Epithelial cell of proximal tubule (primary cell): ENCODE measurements at places on chromosomes 4 and X.

DNA sequence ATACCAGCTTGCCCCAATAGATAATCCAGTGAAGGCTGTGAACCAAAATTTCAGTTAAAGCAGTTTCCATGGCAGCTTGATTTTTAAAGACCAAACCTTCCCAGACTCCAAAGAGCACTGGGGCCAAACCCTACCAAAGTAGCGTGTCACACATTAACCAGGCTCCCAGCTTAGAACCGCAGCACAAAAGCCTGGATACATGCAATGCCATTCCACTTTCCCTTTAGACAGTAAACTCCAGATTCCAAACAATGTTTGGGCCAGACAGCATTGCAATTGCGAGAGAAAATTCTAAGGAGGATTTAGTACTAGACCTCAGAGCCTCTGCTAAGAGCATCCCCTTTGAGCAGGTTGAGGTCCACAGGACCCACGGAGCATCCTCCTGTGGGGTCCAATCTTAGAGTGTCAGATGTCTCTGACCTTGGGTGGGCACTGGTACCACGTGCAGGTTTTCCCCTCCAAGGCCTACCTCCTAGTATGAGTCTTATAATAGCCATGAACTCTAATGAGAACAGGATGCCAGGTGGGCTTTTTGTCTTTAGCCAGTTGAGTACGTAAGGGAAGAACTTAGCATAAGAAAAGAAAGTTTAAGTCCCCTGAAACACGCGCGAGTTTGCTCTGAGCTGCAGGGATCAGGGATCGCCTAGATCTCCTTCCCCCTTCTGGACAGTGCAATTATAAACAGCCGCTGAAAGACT lies 38.8 kb downstream of the MGARP start:
- DNase-seq: peak; percentile 42

GRCh38 chrX:111519215-111519614 lies 7.8 kb downstream of the SERTM2 start:
- no peak for DNase-seq

- no peak for DNase-seq
These were observed 57.5 kb upstream of the SMIM10 start for GRCh38 chrX:134933248-134933647.

- no peak for DNase-seq
These were observed 28.6 kb downstream of the BEX3 start for GRCh38 chrX:103405009-103405333.

DNA sequence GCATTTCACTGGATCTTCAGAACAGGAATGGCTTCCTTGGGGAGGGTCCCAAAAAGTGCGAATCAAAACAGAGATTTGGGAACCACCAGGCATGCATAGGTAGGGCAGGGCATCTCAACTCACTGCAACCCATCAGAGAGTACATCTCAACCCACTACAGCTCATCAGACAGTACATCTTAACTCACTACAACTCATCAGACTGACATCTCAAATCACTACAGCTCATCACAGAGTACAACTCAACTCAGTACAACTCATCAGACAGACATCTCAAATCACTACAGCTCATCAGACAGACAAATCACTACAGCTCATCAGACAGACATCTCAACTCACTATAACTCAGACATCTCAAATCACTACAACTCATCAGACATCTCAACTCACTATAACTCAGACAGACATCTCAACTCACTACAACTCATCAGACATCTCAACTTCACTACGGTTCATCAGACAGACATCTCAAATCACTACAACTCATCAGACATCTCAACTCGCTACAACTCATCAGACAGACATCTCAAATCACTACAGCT lies 47.5 kb upstream of the CLDN34 start:
- no peak for DNase-seq

GRCh38 chr4:124861761-124862160 lies 149.2 kb upstream of the ANKRD50 start:
- DNase-seq: no peak

DNA sequence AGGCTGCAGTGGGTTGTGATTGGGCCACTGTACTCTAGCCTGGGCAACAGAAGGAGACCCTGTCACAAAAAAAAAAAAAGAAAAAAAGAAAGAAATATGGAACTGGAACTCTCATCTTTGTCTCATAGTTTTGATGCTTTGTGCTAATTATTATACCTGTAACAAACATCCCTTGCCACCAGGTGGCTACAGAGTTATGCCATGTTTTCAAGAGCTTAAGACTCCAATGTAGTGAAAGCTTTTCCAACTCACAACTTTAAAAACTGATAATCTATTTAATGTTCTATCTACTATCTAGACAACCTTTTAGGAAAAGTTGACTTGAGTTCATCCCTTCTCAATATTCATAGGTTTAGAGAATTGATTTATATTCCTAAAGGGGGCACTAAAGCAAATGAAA lies 42.4 kb downstream of the HTR2C start:
- no peak for DNase-seq

GRCh38 chr4:130233377-130234047 lies 1137.6 kb downstream of the C4orf33 start:
- no peak for DNase-seq

- DNase-seq: peak; percentile 20
These were observed at the start of gene KLB for GRCh38 chr4:39406763-39407583. KLB (plus strand) TSS chr4:39406930; CDS start chr4:39406950, 20 bp downstream.

- DNase-seq: no peak
These were observed 43.9 kb upstream of the GC start for GRCh38 chr4:71827826-71828225.

DNA sequence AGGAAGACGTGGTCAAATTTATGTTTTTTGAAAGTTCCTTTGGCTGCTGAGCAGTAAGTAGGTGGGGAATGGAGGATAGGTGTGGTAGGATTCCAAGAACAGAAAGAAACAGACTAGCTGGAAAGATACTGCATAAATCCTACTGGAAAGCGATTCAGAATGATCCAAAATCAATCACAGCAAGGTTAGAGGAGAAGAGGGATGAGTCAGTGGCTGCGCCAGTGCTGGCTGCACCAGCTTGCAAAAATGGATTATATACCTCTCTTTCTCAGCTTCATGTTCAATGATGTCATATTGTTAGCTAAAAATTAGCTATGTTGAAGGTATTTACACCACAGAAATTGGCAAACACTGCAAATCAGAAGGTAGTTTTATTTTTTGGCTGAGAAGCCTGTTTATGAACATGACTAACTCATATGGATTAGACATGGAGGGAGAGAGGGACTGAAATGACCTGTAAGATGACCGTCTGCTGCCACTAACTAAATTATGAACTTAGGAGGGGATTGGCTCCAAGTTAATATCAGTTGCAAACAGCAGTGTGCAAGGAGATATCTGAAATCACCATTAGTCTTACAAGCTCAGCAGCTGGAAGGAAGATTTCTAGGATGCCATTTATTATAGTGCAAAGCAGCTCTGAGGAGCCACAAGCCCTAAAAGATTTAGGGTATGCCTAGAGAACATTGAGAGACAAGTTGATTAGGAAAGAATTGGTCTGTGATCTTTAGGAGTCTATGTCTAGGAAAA lies 405.3 kb downstream of the MID1IP1 start:
- DNase-seq: no peak

GRCh38 chrX:70066646-70067045 lies 4.4 kb downstream of the OTUD6A start:
- no peak for DNase-seq

DNA sequence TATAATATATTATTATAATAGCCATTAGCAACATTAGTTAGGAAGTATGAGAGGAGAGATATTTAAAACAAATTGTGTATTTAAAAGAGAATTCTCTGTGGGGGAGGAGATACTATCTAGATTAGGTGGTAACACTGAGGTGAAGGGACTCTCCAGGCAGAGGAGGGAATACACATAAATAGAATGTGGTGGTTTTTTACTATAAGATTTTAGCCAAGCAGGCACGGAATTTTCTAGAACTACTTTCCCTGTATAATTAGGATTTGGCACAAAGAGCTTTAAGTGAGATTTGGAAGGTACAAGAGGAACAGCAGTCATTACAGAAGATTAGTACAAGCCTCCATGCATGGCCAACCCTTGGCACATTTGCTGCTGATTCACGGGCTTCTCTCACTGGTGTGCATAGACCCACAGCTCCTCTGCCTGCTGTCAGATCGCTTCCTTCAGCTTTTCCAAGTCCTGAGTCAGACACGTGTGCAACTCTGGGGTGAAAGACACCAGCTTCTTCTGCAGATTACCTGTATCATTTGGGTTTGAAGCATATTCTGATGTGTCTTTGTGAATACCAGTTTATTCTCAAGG lies 685.5 kb downstream of the KCTD8 start:
- DNase-seq: peak; percentile 4

DNA sequence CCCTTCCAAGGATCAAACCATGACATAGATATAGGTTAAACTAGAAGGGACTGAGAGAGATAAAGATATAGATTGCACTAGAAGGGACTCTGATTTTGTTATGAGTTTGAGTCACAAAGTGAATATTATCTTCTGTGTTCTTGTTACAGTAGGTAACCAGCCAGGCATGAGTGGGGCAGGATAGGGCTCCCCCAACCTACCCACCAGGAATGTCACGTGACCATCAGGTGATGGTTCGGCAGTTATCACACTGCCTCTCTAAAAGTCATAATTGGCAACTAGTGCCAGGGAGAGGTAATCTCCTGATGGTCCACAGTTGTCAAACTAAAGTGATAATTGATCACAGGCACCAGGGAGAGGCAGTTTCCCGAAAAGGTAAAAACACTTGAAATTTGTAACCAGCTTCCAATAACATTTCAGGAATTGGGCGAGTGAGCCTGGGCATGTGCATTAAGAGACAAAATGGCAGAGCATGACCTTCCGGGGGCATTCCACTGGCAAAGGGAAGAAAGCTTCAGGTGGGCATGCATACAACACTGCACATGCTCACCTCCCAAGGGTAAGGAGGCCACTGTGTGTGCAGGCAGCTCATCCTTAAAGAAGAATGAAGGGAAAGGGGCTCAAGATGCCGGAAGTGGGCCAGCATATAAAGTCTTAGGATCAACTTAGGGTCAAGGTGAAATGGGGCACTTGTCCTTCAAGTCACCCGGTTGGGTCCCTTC lies 533.6 kb upstream of the HTR2C start:
- DNase-seq: no peak

DNA sequence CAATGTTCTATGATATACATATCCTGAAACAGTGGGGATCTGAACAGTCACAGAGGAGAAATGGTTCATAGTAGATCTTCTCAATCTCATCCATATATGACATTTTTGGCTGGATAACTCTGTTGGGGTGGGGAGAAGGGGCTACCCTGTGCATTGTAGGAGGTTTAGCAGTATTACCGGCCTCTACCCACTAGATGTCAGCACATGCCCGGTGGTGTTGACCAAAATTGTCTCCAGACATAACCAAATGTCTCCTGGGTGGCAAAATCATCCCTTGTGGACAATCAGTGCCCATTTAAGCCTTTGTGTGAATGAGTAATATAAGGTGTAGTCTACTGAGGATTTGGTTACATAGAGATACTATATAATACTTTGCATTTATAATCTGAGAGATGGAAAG lies 89.9 kb downstream of the PLS3 start:
- no peak for DNase-seq

DNA sequence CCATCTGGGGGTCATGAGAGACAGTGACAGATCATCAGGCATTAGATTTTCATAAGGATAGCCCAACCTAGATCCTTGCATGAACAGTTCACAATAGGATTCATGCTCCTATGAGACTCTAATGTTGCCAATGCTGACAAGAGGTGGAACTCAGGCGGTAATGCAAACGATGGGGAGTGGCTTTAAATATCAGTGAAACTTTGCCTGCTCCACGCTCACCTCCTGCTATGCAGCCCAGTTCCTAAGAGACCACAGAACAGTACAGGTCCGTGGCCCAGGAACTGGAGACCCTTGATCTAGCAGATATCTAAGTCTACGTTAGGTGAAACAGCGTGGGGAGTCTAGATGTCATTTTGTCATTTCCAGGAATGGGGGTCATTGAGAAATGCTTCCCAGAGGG lies 165.7 kb downstream of the OR13H1 start:
- no peak for DNase-seq

GRCh38 chr4:79831119-79831528 lies 241.9 kb downstream of the ANTXR2 start:
- no peak for DNase-seq

- no peak for DNase-seq
These were observed 32.3 kb downstream of the CHRNA9 start for GRCh38 chr4:40367451-40367850.

DNA sequence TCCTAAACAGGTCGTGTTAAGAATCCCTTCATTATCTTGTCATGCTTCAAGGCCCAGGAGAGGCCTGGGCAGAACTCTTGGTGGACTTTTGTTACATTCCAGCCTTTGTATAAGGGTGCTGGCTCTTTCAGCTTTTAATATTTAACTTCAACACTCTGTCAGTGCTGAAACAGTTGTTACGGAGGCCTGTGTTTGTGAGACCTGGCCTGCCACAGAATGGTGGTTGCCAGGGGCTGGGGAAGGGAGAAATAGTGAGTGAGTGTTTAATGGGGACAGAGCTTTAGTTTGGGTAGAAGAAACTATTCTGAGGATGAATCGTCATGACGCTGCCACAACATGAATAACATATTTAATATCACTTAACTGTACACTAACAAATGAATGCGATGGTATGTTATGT lies 1027.6 kb upstream of the PRKX start:
- peak; percentile 12 for DNase-seq

DNA sequence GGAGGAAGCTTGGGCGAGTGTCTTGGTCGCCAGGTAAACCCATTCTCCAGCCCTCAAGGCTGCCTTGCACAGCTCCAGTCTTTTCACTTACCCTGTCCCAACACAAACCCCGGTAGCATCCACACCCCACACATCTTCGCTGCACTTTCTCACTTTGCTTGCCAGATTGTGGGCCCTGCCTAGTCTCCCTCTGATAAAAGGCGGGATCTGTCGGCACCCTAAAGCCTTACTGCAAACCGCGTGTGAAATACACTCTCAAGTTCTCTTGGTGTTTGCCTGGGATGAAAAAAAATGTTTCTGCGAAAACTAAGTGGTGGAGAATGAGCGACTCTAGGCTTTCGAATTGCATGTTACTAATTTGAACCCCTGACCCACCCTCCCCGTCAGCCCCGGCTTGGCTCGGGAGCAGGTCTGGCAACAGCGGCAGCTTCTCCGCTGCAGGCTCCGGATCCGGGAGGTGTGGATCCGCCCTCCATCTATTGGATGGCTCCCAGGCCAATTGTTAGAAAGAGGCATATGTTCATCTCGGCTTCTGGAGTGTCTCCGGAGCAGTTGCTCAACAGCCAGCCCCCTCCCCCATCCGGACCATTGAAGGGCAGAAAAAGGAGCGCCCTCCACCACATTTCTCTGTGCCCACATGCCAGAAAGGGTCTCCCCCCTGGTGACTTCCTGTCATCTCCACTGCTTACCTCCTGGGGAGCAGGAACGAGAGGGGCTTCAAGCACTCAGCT lies 3.0 kb upstream of the CITED1 start:
- no peak for DNase-seq

DNA sequence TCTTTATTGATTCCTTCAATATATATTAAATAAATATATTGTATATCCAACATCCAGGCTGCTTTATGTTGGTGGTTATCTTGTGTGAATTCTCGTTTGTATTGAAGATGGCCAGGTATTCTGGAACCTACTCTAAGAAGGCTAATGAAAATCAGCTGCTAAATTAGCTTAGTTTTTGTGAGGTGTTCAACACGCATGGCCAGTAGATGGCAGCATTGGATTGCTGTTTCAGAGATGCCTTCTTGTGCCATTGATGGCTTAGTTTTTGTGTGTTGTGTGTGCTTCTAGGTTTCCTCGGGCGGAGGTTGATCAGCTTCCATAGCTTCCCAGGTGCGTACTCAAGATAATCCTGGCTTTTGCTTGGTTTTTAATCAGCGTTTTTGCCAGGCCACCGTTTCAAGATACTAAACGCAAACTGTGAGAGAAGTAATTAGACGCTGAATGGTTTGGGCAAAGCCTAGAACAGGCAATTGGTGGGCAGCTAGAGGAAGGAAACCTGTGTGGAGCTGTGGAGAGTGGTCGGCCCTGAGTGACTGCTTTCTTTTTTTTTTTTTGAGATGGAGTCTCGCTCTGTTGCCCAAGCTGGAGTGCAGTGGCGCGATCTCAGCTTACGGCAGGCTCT lies 15.1 kb downstream of the NOCT start:
- DNase-seq: no peak
